Activated CD8-positive, alpha-beta memory T cell treated with anti-CD3 and anti-CD28 coated beads, Interleukin-2, amount 50 U/mL, for 48 hours (primary cell): ENCODE measurements at places on chromosomes 4 and X.

GRCh38 chr4:104966349-104967033 is 180.2 kb upstream of the TET2 start:
- no peak for DNase-seq

DNA sequence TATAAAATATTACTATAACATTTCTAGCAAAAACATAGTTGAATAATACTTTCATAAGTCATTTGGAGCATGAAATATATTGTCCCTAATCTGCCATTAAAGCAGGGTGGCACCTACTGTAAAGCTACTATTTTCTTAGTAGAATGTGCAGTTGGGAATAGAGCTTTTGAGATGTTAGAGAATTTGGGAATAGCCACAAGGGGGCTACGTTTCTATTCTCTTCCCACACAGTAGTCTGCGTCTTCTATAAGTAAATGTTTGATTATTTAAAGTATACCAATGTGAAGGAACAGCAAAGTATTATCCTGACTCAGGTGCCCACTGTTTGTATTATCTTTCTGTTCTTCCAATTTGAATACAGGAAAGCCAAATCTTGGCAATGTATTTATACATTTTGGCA is 323.2 kb upstream of the GIMD1 start:
- DNase-seq = no peak

DNA sequence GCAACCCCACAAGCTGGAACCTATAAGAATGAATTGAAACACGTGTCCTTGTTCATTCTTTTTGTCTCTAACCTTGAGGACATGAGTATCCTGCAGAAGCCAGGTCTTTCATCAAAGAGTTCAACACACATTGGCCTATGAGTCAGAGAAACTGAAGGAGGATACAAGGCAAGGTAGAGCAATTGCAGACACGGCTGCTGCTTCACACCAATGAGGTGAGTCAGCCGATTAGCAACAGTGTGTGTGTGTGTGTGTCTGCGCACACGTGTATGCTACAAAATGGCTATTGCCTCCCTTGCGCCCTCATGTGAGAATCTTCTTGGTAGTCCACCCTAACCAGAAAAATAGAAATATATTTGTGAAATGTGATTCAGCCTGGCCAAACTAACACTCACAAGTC is 1477.7 kb upstream of the IGFBP7 start:
- DNase-seq = no peak

DNA sequence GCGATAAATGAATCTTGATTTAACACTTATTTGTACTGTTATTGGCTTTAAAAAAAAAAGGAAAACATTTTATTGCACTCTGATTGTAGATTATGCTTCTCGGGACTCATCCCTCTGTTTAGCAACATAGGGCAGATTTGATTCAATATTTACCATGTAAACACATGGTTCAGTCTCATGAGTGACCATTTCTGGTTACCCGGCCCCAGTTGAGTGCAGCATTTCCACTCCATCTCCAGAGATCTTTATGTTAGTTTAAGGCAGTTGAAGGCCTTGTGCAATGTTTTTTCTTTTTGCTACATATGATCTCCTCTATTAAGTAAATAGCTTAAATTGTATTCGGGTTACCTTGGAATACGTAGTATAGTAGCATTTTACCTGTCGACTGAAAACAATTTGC is 143.3 kb upstream of the RPS6KA3 start:
- no peak for DNase-seq

DNA sequence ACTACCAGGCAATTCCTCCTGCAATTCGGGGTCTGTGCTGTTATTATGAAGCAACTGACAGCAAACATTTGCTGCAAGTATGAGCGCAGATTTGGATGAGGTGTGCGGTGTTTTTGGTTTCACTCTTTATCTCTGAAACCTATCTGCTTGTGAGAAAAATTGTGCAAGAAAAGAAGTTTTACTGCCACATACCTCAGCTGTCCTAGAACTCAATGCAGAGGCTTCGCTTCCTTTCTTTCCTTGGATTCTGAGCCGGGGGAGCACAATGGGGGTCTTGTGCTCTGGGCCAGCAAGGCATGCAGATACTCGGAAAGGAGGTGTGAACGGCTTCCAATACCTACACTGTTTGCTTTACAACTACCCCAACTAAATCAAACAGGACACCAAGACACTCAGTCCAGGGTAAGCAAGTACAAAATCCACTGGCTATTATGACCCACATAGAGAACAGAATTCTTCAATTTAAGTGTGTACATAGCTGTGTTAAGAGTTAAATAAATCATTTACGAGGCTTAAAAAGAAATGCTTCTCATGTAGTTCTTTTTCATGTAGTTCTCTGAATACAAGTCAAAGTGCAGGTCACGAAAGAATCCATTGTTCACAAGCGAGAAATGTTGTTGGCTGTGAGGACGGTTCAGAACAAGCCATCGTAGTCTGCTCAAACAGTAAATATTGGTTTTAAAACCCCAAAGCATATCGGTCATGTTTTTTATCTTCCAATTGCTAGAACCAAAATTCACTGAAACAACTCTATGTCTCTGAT is 1.1 kb downstream of the SORBS2 start:
- no peak for DNase-seq

DNA sequence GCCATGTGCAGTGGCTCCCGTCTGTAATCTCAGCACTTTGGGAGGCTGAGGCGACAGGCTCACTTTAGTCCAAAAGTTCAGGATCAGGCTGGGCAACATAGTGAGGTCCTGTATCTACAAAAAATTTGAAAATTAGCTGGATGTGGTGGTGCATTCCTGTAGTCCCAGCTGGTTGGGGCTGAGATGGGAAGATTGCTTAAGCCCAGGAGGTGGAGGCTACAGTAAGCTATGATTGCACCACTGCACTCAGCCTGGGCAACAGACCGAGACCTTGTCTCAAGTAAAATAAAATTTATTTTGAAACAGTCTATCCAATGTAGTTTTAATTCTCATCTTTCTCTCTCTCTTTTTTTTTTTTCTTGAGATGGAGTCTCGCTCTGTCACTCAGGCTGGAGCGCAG is 21.1 kb downstream of the RBM10 start:
- DNase-seq = no peak

GRCh38 chrX:56564921-56565840 is 1.8 kb downstream of the UBQLN2 start:
- DNase-seq = peak; percentile 54

DNA sequence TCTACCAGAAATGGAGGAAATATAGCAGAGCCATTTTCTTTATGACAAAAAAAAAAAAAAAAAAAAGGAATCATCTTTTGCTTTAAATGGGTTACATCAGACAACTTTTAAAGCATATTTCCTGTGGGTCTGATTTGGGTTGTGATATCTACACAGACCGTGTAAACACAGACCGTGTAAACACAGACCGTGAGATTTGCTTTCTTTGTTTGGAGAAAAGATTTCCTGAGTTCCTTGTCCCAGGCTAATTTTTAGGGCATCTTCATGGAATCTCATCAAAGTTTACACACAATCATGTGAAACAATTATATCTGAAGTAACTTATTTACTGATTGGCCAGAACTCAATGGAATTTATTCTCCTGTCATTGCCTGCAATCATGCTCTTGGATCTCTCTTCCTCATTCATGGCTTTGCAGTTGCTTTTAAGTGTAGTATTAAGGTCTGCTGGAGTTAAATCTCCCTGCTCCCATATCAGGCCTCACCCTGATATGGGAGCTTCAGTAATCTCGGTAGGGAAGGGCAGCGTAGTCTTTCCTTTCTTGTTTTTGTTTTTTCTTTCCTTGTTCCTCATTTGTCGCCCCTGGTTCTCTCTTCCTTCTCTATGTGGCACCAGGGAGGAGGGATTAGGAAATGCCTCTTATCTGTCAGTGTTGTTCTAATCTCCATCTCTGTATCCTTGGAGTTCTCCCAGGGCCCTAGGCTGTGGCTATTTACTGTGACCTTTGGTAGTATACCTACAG is 248.6 kb upstream of the JADE1 start:
- no peak for DNase-seq

DNA sequence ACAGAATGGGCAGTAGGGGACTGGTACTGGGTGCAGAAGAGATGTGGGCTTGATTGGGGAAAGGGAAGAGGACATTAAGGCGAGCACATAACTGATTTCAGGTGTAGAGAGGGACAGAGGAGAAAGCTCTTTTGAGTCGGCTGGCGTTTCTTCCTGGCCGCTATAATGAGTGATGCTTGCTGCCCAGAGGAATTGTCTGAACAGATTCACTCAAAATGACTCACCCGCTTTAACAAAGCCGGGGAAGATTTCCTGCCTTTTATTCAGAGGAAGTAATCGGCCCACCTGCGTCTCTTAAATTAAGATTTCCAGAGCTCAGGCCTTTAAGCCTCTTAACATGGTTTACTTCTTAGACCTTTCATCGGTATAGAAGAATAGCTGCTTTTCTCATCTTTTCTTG is 102.1 kb upstream of the AP1S2 start:
- no peak for DNase-seq

DNA sequence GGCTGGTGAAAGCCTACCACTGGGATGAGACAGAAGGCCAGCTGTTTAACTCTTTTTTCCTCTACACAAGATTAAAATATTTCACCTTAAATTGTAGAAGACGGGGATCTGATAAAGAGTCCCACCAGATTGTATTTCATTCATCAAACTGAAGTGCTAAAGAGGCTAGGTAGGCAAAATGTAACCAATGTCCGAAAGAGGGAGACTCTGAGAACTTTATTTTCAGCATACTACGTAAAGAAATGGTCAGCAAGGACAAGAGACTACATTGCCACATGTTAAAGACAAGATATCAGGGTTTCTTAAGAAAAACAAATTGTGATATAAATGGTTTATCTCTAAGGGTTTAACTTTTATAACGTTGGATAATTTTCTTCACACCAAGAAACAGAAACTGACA is 71.6 kb upstream of the INPP4B start:
- no peak for DNase-seq

DNA sequence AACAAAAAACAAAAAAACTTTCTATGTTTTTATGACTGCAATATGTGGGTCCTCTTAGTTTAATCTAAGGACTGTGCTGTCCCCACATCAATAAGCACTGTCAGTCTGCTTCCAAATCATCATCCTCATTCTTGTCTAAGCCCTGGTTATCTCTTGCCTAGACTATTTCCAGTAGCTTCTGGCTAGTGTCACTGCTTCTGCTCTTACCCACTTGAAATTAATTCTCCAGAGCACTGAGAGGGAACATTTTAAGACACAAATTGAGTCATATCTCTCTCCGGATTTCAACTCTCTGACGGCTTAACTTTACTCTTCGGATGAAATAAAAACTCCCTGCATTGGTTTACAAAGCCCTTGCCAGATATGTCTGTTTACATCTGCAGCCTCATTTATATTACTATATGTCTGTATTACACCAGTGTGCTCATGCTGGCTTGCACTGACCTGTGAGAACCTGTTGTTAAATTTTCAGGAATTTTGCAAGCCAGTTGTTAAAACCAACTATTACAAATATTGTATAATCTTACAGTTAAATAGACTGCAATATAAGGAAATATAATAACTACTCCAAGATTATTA is 345.9 kb downstream of the ADGRL3 start:
- no peak for DNase-seq

- no peak for DNase-seq
These were observed 29.0 kb downstream of the ENPP6 start for GRCh38 chr4:184188443-184189400.

- no peak for DNase-seq
These were observed 16.0 kb downstream of the TMEM271 start for GRCh38 chr4:560061-560460.

DNA sequence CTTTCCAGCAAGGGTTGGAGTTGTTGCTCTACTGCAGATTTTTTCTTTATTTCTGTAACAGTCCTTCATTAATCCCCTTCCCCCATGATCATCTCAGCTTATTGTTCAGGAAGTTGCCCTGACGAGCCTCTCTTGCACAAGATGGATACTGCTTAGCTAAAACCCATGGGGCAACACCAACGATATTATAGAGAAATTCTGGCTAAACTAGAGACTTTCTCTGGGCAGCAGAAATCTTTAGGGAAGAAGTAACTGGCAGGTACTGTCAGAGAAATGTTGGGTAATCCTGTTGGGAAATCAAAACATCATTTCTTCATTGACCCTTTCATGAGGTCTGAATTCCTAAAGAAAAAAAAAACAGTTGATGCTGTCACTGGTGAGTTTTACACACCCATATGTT is 921.3 kb downstream of the NLGN4X start:
- no peak for DNase-seq

GRCh38 chr4:137627739-137628460 is 95.6 kb upstream of the PCDH18 start:
- no peak for DNase-seq

GRCh38 chrX:23644744-23645143 is 22.5 kb upstream of the PRDX4 start:
- no peak for DNase-seq
